ENCODE measurements at places on chromosomes 6 and 20.

DNA sequence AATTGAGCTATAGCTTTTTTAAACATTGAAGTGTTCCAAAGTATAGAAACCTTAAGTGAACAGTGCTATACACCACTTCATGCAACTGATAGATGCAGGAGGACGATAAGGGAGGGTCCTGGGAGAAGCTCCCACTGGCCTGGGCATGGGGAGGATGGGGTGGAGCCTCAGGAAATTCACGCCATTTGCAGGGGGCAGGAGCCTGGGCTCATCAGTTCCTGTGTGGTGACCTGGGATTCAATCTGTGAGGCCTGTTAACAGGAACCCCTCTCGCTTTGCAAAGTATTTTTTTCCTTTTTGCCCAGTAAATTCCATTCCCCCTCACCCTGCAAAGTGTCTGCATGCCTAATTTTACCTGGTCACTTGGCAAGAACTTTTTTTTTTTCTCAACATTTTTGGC is 11.0 kb upstream of the ASCC3 start:
- no peak for DNase-seq

DNA sequence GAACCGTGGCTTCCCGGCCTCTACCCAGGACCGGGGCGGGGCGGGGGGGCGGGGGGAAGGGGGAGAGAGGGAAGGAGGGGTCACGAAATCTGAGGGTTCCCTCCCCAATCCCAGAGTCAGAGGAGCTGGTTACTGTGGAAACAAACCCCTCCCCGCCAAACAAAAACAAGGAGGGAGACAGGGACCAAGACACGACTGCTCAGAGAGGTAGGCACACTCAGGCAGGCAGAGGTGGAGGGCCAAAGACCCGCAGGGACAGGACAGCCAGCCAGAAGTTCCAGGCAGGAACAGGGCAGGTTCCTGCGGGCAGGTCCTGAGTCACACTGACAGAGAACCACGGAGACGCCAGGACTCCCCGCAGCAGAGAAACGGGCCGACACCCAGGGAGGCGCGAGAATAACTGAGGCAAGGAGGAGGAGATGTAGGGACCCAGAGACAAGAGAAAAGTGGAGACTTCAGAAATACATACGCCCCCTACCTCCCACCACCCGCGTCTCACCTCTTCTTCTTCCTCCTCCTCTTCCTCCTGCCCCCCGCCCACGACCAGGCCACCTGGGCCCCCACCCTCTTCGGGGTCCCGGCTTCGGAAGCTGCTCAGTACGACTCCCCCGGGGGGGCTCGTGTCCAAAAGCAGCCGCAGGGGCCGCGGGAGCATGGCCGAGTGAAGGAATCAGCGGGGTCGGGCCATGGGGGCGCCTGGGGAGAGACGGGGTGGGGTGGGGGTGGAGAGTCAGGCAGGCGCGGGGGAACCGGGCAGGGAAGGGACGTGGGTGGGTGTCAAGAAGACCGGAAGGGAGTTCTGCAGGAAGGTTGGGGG is 578 bp downstream of the RGL2 start:
- DNase-seq: peak; percentile 71

- DNase-seq: no peak
Observed at GRCh38 chr20:51380401-51381385, 161.8 kb downstream of the NFATC2 start.

- DNase-seq: no peak
Observed at GRCh38 chr6:37659561-37659960, 38.1 kb downstream of the MDGA1 start.

GRCh38 chr6:157974341-157974894 is 7.2 kb upstream of the SYNJ2 start:
- no peak for DNase-seq

DNA sequence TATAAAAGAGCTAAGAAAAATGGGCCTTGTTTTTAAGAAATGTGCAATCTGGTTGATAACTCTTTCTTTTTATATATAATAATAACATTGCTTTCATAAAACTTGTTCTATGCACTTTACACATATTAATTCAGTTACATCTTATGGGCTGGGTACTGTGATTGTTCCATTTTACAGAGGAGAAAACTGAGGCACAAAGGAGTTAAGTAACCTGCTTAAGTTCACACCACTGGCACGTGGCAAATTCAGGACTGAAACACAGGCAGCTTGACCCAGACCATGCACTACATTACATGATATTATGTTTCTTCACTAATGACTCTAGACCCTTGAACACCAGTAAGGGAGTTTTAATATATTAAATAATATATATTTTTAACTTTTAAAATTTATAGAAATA is 15.4 kb upstream of the IYD start:
- DNase-seq: no peak

DNA sequence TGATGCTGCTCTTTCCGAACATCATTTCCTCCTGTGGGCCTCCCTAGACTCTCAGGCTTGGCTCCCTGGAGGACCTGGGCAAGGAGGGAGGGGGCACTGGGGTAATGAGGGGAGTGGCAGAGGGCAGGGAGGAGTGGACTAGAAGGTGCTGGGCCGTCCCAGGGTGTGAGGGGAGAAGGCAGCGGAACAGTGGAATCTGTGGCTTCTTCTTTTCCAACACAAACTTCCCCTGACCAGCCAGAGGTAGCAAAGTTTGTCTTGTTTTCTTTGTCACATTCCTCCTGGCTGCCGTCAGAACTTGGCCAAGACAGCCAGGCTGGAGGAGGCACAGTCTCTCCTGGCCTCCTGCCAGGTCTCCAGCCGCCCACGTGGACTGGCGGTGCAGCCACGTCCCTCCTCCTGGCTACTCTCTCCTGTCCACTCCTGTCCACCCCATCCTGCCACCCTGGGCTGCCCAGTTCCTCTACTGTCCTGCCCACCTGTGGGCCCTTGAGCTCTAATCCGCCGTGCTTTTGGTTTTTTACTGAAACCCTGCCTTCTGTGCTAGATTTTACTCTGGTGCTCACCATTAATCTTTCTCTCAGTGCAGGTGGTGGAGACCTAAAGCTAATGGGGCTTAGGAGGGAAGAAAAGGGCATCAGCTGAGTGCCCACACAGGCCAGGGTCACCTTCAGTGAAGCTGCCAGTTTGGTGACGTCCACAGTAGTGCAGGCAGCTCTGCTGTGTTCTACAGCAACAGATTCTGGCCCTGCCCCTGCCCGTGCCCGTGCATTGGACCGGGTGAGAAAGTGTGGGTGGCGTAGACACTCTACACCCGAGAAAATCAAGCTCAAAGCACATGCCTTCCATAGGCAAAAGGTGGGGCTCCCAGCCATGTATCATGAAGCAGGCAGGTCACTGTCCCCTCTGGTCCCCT is 2.8 kb upstream of the CDSN start:
- no peak for DNase-seq

- DNase-seq: no peak
Observed at GRCh38 chr6:136641166-136641565, 90.9 kb upstream of the MAP7 start.

DNA sequence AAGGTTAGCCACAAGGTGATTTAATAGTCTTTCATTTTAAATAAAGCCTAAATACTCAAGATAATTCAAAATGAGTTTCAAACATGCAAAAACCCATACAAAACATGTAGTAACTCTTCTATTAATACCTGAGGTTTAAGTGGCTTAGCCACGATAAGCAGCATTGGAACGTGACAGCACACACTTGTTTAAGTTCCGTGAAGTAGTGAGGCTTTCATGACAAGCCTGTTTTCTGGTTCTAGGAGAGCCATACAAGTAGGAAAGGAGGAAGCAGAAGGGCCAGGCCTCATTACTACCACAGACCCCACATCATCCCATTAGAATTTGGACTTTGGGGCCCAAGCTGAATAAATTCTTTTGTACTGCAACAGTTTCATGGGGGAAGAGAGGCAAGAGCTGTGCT is 54.3 kb upstream of the PRND start:
- no peak for DNase-seq

DNA sequence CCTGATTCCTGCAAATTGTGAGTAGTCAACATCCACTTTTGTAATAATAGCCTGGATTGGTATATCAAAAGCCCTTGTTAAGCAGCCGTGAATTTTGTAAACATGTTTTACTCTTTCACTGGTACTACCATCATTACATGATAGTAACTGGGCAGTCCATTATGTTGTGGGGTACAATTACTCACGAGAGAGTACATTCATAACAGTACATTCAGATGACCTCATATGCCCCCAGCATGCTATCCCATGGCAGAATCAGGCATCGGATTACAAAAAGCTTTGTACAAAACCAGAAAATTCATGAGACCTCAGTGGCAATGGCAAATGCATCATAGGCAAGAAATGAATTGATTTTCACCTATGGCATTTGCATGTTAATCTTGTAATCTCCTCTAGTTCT is 166.2 kb downstream of the EPM2A start:
- no peak for DNase-seq

DNA sequence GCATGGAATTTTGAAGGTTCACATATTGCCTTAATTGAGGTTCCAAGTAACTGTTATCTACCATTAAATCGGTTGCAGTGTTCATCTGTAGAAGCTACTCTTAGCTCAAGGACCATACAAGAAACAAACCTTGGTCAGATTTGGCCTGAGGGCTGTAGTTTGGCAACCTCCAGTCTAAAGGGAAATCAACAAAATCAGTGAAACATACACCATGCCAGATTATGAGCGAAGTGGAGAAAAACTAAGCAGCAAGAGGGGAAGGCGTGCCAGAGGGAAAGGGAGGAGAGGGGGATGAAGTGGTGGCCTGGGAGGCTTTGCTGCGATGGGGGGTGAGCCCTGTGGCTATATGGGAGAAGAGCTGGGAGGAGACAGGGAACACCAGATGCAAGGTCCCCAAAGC is 8.8 kb upstream of the SNAI1 start:
- no peak for DNase-seq

GRCh38 chr6:91105532-91105931 is 518.7 kb upstream of the MAP3K7 start:
- DNase-seq: no peak

DNA sequence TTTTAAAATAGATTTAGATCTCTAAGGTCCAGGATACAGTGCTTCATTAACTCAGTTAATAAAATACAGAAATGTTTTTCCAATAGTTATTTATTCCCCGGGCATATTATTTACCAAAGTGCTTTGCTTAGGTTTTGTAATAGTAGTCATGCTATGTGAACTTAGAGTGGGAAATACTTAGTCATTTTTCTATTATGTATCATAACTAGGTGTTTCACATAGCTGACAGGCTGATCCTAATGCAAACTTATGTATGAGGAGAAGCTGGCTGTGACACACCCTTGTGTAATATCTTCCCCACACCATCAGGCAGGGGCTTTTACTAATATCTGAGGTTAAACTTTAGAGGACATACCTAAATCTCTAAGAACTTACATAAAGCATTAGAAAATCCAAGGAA is 277.7 kb upstream of the RIMS1 start:
- no peak for DNase-seq

- no peak for DNase-seq
Observed at GRCh38 chr6:13946506-13946905, 21.8 kb downstream of the RNF182 start.

DNA sequence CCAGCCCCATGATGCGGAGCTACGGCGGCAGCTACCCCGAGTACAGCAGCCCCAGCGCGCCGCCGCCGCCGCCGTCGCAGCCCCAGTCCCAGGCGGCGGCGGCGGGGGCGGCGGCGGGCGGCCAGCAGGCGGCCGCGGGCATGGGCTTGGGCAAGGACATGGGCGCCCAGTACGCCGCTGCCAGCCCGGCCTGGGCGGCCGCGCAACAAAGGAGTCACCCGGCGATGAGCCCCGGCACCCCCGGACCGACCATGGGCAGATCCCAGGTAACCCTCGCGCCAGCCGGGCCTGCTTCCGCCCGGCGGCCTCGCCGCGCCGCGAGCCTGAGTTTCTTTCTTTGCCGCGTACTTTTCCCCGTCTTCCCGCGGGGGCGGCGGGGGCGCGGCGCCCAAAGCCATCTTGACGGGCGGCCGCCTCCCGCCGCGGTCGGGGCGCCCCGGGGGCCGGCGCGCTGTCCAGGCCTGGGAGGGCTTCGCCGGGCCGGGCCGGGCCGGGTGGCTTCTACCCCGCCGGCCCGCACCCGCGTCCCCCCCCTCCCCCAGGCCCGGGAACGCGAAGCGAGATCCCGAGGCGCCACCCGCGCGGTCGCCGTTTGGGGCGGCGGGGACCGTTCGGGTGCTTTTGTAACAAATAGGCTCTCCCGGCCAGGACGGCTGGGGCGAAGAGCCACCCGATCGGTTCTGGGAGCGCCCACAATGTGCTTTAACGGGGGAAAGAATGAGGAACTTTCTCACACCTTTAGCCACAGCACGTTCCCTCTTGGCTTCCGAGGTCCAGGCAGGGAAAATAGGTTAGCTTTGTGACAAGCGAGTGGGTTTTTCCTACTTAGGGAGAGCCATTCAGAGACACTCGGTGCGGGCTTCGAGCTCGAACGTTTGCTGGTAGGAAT is 2.3 kb downstream of the ARID1B start:
- peak; percentile 15 for DNase-seq

GRCh38 chr6:56540232-56541029 is 102.3 kb downstream of the DST start:
- no peak for DNase-seq

DNA sequence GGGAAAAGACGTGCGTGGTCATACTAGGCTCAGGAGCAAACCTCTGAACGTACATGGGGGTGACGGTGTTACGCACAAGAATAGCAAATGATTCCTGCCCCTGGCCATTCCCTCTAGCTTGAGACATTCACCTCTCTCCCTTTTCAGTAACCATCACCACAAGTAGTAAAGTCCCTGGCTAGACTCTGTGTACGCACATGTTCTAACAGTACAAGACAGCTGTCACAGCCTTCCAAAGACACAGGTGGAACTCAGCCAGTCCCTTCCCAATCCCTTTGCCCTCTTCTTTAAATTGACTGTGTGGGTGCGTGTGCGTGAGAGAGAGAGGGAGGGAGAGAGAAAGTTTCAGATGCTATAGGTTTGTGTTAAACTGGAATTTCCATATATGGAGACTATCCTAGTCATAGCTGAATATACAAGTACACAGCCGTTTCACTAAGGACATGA is 67.3 kb downstream of the LY86 start:
- DNase-seq: no peak

DNA sequence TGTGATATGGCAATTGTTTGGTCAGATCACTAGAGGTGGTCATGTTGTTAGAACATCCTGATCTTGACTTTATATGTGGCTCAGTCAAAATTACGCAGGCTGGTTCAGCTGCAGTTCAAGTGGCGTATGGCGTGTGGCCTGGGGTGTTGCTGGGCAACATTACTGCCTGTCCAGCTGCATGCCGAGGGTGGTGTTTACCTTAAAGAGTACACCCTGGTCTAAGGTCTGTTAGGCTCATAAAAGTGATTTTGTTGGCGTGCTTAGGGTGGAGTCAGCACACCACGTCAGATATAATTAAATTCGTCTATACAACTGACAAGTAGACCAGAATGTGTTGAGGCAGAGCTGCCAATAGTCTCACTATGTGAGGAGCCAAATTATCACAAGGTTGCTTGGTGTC is 55.6 kb upstream of the NEDD9 start:
- no peak for DNase-seq

GRCh38 chr6:168637834-168638233 is 196.8 kb downstream of the SMOC2 start:
- no peak for DNase-seq

DNA sequence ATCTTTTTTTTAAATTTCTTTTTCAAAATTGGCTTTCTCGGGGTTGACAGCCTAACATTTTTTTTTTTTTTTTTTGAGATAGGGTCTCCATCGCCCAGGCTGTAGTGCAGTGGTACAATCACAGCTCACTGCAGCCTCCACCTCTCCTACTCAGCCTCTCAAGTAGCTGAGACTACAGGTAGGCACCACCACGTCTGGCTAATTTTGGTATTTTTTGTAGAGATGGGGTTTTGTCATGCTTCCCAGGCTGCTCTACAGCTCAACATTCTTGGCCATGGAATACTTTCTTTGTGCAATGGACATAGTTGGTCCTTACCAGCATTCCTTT is 6.4 kb upstream of the CTNNBL1 start:
- DNase-seq: no peak

GRCh38 chr6:142749556-142749955 is 195.4 kb downstream of the HIVEP2 start:
- no peak for DNase-seq

- no peak for DNase-seq
Observed at GRCh38 chr6:166379800-166380199, 2.9 kb downstream of the MPC1 start.
